Left kidney (tissue), 8 donors: ENCODE measurements at places on chromosomes 11 and 22. TPM values are rescaled to one million over a fixed set of nuclear protein-coding genes. Genes with fewer than 3 reads are reported as not detected.

NUCB2 gene
- 90.5 TPM for polyA plus RNA-seq

DNA sequence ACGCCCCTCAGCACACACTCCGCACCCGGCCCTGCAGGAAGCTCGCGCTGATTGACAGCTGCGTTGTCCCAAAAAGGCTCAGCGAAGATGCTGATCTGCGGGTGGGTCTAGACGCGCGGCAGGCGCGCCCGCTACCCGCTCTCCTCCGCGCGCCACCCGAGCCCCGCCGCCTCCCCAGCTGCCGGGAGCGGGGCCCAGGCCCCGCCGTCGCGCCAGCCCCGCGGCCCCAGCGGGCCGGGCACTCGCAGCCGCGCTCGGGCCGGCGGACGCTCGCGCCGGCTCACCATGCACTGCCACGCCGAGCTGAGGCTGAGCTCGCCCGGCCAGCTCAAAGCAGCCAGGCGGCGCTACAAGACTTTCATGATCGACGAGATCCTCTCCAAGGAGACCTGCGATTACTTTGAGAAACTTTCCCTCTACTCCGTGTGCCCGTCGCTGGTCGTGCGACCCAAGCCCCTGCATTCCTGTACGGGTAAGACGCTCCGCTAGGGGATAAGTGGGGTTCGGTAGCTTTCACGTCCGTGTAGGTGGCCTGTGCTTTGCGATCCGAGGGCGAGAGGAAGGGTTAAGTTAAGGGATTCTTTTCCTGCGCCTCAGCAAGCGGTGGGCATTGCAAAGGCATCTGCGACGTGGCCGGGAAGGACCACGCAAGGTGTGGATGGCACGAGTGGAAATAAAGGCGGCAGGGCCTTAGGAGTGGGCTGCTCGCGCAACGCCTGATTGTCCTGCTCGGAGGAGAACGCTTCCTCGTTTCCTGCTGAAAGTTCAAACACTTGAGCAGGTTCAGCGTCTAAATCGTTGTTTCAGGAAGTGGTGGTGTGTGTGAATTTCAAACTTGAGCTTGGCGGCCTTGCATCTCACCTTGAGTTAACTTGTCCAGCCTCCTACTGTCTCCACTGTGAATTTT is at the start of gene BARX2:
TSS of gene BARX2 (plus strand) at position 98 of the 907 bp plus-strand sequence. CDS start at position 286, 188 bp downstream.
- peak; percentile 76 for DNase-seq

DNA sequence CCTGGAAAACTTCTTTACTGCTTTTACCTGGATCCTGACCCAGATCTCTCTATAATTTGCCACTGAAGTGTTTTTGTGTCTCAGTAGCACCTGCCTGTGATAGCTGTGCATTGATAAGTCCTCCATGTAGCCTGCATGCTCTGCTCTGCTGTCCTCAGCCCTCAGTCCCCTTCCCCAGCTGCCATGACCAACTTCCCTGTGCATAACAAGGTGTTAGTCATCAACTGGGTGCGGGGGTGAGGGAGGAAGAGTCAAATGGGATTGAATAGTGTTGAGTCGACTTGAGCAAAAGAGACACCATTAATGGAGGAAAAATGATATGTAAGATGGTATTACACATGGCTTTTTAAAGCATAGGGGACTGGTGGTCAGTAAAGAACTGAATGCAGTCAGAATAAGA is 92.2 kb upstream of the PLET1 start:
- no peak for DNase-seq

- no peak for DNase-seq
Measured at GRCh38 chr11:57978686-57979531, 44.8 kb upstream of the OR9Q1 start.

- DNase-seq, result no peak
Measured at GRCh38 chr22:35316751-35317150, 17.1 kb downstream of the TOM1 start.

GLYATL1 gene
- polyA plus RNA-seq, result 196 TPM

PARVB gene
- 17.9 TPM for polyA plus RNA-seq

SLC22A9 gene
- polyA plus RNA-seq, result not detected

DNA sequence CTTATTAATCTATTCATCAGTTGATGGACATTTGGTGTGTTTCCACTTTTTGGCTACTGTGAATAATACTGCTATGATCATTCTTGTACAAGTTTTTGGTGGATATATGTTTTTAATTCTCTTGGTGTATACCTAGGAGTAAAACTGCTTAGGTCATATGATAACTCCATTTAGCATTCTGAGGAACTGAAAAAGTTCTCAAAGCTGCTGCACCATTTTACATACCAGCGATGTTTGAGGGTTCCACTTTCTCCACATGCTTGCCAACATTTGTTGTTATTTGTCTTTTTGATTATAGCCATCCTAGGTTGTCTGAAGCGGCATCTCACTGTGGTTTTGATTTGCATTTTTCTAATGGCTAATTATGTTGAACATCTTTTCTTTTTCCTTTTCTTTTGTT is 4.1 kb upstream of the ACER3 start:
- no peak for DNase-seq

- no peak for DNase-seq
Measured at GRCh38 chr22:41576877-41577276, 12.8 kb downstream of the PMM1 start.

CADM1 gene
- 161 TPM for polyA plus RNA-seq

IGF2 gene
- 738 TPM for polyA plus RNA-seq

MYOD1 gene
- not detected for polyA plus RNA-seq

DNA sequence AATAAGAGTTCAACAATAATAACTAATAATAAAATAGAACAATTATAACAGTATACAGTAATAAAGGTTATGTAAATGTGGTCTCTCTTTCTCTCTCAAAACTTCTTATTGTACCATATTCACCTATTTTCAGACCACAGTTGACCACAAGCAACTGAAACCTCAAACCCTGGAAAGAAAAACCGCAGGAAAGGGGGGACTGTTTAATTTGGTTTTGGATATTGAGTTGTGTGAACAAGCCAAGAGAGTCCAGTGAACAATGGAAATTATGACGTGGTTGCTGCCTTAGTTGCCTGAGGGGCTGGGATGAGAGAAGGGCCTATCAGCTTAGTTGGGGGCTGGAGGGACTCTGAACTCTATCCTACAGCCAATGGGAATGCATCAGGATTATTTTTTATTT is 178.7 kb upstream of the POU2AF2 start:
- DNase-seq, result no peak

- no peak for DNase-seq
Measured at GRCh38 chr11:131580476-131580875, 210.1 kb downstream of the NTM start.

- peak; percentile 61 for DNase-seq
Measured at GRCh38 chr11:134331354-134332188, at the start of gene GLB1L2. TSS of gene GLB1L2 (plus strand) at chr11:134331988. CDS start at chr11:134332062, 74 bp downstream.

GRCh38 chr11:35418282-35419183 is 825 bp downstream of the SLC1A2 start:
- no peak for DNase-seq

DNA sequence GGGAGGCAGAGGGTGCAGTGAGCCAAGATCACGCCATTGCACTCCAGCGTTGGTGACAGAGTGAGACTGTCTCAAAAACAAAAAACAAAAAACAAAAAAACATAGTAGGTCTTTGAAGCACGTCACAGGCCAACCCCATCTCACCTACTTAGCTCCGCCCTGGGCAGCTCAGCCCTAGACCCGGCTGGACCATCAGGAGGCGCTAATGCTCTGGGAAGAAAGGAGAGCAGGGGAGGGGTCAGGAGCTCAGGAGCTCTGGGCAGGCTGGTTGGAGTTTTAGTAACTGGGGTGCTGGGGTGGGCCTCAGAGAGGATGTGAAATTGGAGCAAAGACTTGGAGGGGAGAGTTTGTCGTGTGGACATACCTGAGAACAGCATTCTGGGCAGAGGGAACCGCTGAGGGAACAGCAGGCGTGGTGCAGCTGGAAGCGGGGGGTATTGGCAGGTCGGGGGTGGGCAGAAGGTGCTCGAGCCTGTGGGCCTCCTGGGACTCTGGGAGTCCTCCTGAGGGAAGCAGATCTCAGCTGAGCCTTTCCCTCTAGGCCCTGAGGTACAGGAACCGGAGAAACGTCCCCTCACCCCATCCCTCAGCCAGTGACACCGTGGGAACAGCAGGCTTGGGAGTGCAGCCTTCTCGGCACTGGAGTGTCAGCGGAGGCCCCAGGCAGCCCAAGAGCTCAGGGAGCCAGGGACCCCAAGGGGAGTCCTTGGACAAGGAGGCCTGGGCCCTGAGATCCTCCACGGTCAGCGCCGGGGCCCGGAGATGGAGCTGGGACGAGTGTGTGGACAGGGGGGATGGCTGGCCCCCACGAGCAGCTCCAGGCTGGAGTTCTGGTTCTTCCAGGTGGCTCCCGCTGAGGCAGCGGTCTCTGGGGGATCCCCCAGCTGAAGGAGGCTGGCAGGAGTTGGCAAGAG is 2.2 kb upstream of the RPS6KA4 start:
- no peak for DNase-seq

HTATIP2 gene
- polyA plus RNA-seq, result 3.5 TPM

GRCh38 chr11:46944356-46945075 is 8.0 kb downstream of the CSTPP1 start:
- DNase-seq, result no peak

GRCh38 chr11:80960381-80961029 is 1519.7 kb upstream of the TENM4 start:
- DNase-seq, result no peak

GRCh38 chr22:40703174-40703573 is 23.9 kb downstream of the MCHR1 start:
- DNase-seq, result no peak

- no peak for DNase-seq
Measured at GRCh38 chr11:133239575-133239974, 292.7 kb downstream of the OPCML start.

SCGB1A1 gene
- polyA plus RNA-seq, result not detected

- DNase-seq, result peak; percentile 51
Measured at GRCh38 chr11:133041928-133042882, 490.1 kb downstream of the OPCML start.

CCDC89 gene
- 3.0 TPM for polyA plus RNA-seq

- DNase-seq, result no peak
Measured at GRCh38 chr11:77109236-77110019, 6.8 kb downstream of the OMP start.

DNA sequence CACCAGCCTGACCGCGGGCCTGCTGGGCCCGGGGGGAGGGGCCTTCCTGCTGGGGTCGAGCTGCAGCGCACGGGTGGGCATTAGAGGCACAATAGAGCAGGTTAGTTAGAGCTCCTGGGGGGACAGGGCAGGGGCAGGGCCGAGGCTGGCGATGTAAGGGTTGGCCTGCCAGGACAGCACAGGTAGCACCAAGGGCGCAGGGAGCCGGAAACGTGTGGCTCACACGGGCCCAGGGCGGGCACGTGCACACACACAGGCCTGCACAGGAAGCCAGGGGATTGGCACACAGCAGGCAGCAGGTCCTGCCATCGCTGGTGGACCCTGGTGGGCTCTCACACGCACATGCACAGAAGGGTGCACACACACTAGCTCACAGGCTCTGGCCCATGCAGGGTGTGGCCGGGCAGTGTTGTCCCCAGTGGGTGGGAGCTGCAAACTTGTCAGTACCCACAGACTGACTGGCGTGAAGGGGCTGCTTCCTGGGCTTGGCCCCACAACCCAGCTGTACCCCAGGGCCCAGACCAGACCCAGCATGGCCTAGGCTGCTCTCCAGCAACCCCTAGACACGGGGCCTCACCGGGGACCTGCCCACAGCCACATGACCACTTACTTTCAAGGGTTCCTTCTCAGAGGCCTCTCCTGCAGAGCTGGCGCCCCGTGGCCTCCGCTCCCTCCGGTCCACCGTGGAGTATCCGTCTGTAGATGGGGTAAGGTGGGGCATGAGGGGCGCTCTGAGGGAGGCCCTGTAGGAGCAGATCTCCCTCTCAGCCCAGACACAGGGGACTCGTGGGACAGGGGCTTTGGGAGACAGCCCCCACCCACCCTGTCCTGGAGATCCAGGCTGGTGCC is 29.9 kb upstream of the TXNRD2 start:
- no peak for DNase-seq

DNA sequence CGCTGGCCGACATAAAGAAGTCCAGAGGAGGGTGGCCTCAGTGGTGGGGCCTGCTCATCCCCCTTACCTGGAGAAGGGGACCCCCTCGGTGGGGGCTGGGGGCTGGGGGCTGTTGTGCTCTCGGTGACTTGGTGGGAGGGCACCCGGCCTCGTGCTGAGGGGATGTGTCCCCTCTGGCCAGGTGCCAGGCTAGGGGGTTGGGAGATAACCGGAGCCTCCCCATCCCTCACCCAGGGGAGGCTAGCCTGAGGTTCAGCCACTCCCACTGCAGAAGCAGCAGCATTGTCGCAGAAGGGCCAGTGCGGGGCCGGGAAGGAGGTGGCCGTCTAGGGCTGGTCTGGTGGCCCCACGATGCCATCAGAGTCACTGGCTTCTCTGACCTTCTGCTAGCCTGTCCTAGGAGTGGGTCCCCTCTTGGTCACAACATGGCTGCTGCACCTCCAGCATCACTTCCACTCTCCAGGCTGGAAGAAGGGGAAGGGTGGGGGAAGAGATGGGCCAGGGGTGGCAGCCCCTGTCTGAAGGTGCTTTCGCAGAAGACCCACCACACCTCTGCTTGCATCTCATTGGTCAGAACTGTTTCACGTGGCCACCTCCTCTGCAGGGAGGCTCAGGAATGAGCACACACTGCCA is 44.2 kb upstream of the FADD start:
- DNase-seq, result no peak

DNA sequence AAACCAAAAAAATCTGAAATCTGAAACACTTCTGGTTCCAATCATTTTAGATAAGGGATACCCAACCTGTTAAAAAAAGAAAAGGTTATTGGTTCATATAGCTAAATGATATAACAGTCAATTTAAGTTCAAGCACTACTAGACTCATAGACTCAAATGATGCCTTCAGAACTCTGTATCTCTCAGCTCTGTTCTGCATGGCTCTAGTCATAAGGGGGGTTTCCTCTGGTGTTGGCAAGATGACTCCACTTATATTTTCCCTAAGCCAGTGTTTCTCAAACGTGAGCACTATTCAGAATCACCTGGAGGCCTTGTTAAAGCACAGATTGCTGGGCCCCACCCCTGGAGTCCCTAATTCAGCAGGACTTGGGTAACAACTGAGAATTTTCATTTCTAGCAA is 11.5 kb upstream of the RRAS2 start:
- no peak for DNase-seq

- no peak for DNase-seq
Measured at GRCh38 chr22:18966748-18967147, 30.7 kb upstream of the PRODH start.

DNA sequence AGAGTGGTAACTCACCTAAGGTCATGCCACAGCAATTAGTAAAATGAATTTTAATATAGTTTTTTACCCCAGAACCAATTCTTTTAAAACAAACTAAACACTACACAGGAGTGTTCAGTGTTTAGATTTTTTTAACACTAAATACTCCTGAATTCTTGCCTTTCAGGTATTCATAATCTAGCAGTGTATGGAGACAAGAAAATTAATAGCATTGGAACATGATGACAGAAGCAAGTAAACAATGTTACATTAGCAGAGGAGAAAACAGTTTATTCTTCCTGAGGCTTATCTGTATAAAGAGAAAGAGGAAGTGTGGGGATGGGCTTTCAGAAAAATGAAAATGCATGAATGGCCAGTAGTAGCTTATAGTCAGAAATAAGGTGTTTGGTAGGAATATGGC is 222.1 kb upstream of the FAT3 start:
- DNase-seq, result no peak

ME3 gene
- 29.7 TPM for polyA plus RNA-seq
